ENCODE measurements at places on chromosomes 11 and 22.

DNA sequence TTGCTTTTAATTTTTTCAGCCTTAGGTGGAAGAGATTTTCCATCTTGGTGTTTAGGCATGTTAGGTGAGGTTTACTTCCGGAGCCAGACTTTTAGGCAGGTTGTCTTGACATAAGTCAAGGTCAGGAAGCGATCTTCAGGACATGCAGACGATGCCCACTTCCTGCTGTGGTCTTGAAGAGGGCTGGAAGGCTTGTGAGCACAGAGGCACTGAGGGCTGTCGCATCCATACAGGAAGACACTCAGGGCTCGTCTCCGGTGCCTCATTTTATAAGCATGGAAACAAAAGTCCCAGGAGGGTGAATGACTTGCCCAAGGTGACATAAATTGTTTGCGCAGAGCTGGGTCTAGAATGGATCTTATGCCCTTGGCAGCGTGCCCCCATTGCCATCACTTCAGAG, 30.8 kb downstream of the MARK2 start:
- no peak for DNase-seq

DNA sequence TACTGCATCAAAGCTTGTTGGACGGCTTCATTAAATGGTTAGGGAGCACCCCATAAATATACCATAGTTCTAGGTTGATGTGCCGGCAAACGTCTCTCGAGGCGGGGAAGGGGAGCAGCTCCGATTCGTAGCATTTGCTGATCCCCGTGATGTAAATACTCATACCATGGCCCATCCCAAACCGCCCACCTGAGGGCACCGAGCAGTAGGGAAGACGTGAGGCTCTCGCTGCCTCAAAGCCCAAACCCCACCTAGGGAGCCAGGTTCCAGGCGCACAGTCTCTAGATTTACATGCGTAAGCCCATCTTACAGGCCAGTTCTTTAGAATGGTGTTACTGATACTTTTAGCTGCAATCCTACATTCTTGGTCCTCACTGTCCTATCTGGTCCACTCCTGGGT, 124.0 kb downstream of the FEZ1 start:
- DNase-seq = no peak

- DNase-seq = no peak
These were observed 577 bp downstream of the MRPL17 start for GRCh38 chr11:6682591-6682935.

GRCh38 chr11:132134322-132134721, 763.9 kb downstream of the NTM start:
- DNase-seq = peak; percentile 53

GRCh38 chr11:6635082-6635932, 16.1 kb upstream of the TPP1 start:
- DNase-seq = peak; percentile 57

- no peak for DNase-seq
These were observed 65.3 kb downstream of the AMBRA1 start for GRCh38 chr11:46528445-46529094.

DNA sequence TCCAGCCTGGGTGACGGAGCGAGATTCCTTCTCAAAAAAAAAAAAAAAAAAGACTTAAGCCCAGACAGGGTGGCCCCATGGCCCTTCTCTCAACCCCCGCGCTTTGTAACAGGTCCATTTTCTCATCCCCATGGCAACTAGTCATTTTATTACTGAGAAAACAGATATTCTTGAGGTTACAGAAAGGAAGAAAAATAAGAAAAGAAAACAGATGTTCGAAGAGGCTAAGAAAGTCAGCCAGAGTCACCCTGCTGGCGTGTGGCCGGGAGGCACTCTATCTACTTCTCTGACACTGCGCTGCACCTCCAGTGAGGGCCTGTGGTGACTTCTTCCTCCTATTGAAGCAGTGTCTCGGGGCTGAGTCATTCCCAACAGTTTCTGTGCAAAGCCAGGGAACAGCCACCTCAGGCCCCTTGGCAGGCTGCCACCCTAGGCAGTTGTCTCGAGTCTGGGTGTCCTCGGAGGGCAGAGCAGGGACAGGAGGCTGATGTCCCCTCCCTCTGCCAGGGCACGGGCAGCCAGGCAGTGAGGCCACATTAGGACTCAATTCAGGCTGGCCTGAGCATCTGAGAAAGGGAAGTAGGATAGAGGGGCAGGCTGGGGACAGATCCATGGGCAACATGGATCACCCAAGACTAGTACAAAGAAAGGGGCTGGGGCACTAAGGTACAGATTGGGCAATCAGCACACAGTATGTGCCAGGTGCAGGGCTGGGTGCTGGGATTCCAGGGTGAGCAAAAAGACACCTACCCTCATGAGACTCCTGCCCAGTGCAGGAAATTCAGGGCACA, 16.4 kb upstream of the SYVN1 start:
- peak; percentile 65 for DNase-seq

DNA sequence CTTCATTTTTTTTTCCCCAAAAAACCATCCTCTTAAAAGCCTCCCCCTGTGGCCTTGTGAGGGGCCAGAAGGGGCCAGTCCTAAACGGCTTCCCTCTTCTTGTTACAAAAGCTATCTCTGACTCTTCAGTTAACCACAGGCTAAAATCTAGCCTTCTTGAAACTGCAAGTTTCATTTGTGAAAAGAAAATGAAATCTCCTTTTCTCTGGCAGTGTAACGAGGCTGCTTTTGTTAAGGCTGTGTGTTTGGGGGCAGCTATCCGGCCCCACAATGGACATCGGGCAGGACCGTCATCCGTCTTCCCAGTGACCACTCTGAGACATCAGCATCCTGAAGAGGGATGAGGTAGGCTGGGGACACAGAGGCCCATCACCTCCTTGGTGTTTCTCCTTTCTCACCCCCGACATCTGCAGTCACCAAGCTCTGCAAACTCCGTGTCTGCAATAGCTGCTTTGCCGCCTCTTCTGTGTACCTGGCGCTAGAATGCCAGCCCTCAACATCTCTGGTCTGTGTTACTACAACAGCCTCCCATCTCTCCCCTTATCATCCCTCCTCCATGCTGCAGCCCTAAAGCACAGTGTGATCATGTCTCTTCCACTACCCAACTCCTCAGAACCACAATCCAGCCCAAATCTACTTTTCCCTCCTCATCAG, 94.0 kb downstream of the RCN1 start:
- DNase-seq = no peak

DNA sequence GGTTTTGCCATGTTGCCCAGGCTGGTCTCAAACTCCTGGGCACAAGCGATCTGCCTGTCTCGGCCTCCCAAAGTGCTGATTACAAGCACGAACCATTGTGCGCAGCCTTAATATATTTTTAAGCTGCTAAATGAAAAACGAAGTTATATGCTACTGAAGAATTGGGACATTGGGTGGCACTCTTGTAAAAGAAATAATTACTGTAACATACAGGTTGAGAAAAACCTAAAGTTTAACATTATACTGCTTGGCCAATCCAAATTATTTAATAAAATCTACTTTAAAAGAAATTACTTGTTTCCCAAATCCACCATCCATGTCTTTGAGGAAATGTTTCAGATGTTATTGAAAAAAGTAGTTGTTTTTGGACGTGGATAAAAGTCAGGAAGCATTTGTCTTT, 37.9 kb upstream of the ARHGAP32 start:
- no peak for DNase-seq

DNA sequence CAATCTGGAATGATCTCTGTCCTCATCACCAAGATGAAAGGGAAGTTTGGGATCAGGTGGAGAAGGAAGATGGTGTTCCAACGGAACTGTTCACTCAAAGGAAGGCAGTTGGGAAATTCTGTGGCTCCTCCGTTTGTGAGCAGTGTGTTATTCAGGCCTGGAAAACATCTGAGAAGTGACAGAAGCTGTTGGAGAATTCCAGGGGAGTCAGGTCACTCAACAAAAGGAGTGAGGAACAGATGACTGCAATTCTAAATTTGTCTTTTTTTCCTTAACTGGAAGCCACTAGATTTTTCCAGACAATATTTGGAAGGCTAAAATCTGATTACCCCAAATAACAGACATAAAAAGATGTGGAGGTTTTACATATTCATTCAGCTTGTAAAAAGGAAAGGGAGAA, 107.8 kb downstream of the CD44 start:
- DNase-seq = no peak

DNA sequence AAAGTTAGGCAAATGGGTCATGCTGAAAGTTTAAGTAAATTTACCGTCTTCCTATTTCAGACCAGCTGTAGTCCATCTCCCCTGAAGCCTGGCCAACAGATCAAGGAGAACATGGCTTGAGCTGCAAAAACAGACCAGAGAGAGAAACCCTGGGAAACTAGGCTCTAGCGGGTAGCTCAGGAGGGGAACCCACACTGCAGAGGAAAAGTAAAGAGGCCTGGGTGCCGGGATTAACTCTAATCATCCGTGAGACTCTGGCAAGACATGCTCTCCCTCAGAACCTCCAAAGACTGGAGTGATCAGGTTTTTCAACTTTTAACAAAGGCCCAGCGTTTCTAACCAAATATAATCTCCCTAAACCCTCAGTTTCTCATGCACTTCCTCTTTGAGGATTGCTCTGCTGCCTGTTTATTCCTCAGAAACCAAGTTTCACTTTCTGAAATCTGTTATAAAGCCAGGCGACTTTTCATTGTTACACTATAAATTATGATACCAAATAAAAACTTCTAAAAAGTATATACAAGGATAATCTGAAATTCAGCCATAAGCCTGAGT, 67.5 kb downstream of the GAB2 start:
- no peak for DNase-seq

DNA sequence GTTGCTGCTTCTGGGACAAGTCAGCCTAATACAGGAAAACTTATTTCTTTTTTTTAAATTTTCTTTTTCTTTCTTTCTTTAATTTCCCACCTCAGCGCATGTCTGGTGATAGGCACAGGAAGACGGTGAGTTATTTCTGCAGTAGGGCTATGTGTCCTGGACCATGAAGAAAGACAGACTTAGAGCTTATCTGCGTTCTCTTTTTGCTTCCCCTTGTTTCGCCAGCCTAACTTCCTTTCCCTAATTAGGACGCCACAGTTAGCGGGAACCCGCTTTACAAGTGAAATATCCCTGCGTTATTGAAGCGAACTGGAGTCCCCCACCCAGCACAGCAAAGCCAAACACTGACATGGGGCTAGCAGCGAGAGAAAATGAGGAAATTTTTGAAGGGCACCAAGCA, 8.6 kb downstream of the OR6M1 start:
- no peak for DNase-seq

- DNase-seq = no peak
These were observed at the start of gene TP53I11 for GRCh38 chr11:44950625-44951476. Gene TP53I11, minus strand, starts transcription at chr11:44950883. Its CDS starts 12,548 bp downstream, at chr11:44938335.

GRCh38 chr11:130668751-130669150, 220.3 kb downstream of the ADAMTS15 start:
- no peak for DNase-seq

DNA sequence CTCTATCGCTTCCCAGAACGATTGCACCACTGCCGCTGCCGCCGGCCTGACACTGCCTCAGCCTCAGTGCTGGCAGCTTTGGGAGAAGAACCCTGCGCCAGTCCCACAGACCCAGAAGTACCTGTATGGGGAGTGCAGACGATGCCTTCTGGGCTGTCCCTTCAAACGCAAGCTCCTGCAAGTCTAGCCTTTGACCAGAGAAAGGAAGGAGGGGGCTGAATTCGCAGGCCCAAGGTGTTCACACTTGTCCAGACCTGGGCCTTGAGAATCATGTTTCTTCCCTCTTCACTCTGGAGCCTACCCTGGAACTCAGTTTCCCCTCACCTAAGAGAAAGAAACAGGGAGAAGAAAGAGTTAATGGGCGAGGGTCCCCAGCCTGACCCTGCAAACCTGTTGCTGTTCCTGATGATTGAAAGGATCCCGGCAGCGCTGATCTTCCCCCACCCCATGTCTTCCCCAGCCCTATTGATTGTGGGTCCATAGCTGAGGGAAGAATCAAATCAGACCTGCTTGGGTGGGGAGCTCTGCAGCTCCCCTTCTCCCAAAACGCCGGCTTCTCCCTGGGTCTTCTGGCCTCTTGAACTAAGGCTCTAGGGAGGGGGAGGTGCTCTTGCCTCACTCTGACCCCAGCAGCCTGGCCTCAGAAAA, 786 bp upstream of the MCAM start:
- DNase-seq = no peak

DNA sequence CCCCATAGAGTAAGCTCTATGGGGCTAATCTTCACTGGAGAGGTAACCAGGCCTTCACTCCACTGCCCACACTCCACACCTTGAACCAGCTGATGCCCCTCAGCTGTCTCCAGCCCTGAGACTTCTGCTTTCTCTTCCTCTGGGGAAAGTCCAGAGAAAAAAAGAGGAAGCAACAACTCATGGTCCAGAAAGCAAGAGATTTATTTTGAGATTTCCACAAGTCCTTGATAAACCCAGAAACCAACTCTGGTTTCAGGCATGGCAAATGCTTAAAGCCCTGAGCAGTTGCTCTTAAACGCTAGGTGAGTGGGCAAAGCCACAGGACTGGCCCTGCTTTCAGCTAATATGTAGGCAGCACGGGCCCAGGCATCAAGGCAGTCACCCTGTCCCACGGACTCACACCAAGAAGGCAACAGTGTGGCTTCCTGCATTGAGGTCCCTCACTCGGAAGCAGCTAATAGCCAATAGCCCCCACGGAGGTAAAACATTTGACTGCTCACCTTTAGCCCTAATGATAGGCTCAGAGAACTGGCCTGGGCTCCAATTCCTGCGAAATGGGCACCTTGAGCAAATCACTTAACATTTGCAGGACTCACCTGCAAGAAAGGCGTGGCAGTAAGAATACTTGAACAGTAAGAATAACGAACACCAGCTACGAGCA, 4.3 kb downstream of the CYB561A3 start:
- DNase-seq = no peak

GRCh38 chr11:67252831-67253239, 13.4 kb upstream of the GRK2 start:
- no peak for DNase-seq

GRCh38 chr11:121793291-121793690, 322.7 kb downstream of the BLID start:
- no peak for DNase-seq

DNA sequence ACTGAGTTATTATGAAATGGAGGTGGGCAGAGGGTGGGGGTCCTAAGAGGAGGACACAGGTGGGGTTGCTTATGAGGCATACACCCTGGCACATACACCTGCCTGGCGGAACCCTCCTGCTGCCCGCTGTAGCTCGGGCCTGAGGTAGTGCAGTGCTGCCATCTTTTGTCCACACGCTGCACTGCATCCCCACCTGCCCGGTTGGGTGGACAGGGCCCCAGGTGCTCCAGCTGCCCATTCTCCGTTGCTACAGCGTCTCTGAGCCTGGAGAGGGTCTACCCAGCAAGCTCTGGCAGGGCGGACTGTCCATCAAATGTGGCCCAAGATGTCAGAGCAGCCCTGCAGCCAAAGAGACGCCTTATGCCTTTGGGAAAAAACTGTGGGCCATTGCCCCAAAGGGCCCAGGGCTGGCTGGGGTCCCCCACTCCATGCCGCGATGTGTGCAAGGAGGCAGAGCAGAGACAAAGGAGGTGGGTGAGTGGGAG, 131.2 kb downstream of the BUD13 start:
- DNase-seq = no peak

Measured in HS-5 (cell line).